IMR-90 (cell line): ENCODE measurements at places on chromosomes 1 and 21. TPM values are rescaled to one million over a fixed set of nuclear protein-coding genes. Genes with fewer than 3 reads are reported as not detected.

- no peaks in the 10 kb centered on the region for H3K36me3 ChIP-seq
- no peak for DNase-seq
- peak overlapping the region; percentile 66 for H3K4me3 ChIP-seq
These were observed 102.2 kb downstream of the CASZ1 start for GRCh38 chr1:10694274-10694632.

- H3K36me3 ChIP-seq = no peaks in the 10 kb centered on the region
- H3K4me1 ChIP-seq = peaks cover 15% of the 10 kb centered on the region
- no peaks in the 10 kb centered on the region for H3K27me3 ChIP-seq
- no peak overlapping the region for H3K4me3 ChIP-seq
- DNase-seq = peak; percentile 80
These were observed 20.0 kb upstream of the ZNF326 start for GRCh38 chr1:89974696-89975470.

- no peaks in the 10 kb centered on the region for H3K27me3 ChIP-seq
- peak; percentile 38 for DNase-seq
- H3K4me3 ChIP-seq = no peak overlapping the region
- peaks cover 8% of the 10 kb centered on the region for H3K4me1 ChIP-seq
- peaks cover 12% of the 10 kb centered on the region for H3K36me3 ChIP-seq
- no peak overlapping the region for H3K27ac ChIP-seq
These were observed 64.8 kb downstream of the PEX14 start for GRCh38 chr1:10539411-10540043.

- no peaks in the 10 kb centered on the region for H3K4me1 ChIP-seq
- no peak for DNase-seq
- H3K4me3 ChIP-seq = no peak overlapping the region
- H3K36me3 ChIP-seq = peaks cover 28% of the 10 kb centered on the region
- H3K27me3 ChIP-seq = no peaks in the 10 kb centered on the region
These were observed 26.0 kb downstream of the TRAPPC10 start for GRCh38 chr21:44038063-44038462.

DNA sequence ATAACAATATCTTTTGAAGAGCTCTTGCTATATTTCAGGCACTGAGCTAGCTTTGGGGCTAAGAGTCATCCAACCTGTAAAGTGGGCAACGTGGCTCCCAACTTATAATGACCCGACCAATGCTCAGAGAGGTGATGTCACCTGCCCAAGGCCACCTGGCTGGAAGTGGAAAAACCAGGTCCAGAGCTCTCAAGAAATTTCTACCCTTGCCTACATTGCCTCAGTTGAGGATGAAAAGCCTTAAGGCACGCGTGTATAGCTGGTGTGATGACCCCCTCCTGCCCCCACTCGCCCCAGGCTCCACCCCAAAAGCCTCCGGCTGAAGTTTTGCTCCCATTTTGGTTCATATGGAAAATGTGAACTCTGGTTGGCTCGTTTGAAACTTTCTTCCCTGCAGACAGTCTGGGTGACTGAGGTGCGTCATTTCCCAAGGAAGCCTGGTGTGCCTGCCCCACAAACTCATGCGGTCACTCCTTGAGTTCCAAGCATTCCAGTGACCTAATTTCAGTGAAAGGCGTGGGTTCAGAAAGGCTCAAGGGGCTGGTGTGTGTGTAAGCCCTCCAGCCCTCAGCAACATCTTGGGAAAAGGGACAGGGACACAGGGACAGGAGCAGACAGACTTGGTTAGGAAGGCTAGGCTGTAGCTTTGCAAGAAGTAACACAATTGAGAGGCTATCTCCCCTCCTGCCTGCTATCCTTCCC, 20.5 kb downstream of the HTR1D start:
- H3K36me3 ChIP-seq = no peaks in the 10 kb centered on the region
- peak overlapping the region; percentile 92 for H3K27ac ChIP-seq
- peak; percentile 98 for DNase-seq
- no peak overlapping the region for H3K4me3 ChIP-seq

DNA sequence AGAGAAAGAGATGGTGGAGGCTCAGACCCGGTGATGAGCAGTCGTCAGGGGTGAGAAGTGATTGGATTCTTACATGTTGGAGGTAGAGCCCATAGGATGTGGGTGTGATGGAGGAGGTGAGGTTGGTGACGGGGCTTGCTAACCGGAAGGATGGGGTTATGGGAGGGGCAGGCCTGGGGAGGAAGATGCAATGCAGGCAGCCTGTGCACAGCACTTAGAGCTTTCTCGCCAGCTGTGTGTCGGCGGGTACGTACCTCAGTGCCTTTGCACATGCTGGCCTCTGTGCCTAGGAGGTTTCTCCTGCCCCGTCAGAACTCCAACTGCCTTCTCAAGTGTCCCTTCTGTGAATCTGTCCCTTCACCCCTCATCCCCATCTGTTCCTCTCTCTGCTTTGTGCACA, 2.9 kb upstream of the BSND start:
- no peak overlapping the region for H3K27ac ChIP-seq
- no peak overlapping the region for H3K4me3 ChIP-seq
- no peaks in the 10 kb centered on the region for H3K36me3 ChIP-seq
- no peaks in the 10 kb centered on the region for H3K4me1 ChIP-seq
- no peak for DNase-seq

GRCh38 chr1:94796266-94796665, 23.9 kb upstream of the SLC44A3 start:
- DNase-seq = no peak
- no peak overlapping the region for H3K4me3 ChIP-seq
- no peak overlapping the region for H3K27ac ChIP-seq
- no peaks in the 10 kb centered on the region for H3K36me3 ChIP-seq
- no peaks in the 10 kb centered on the region for H3K27me3 ChIP-seq

DNA sequence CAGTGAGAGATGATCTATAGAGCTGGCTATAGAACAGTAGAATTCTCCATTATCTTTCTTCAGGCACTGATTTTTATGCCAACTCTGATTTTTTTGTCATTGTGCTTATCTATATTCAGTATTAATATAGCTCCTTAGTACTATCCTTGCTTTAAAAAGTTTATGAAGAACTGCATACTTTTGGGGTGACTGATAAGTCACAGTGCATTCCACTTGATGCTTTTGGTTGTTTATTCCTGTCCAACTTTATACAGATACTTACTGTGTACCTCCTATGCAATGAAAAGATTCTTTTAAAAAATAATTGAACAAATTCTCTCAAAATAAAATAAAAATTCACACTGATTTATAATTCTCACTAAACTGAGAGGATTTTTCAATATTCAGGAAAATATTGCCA, 71.6 kb downstream of the COL24A1 start:
- no peak overlapping the region for H3K4me3 ChIP-seq
- DNase-seq = peak; percentile 63
- peaks cover 3% of the 10 kb centered on the region for H3K4me1 ChIP-seq
- no peaks in the 10 kb centered on the region for H3K36me3 ChIP-seq

- no peaks in the 10 kb centered on the region for H3K27me3 ChIP-seq
- peak; percentile 16 for DNase-seq
- no peak overlapping the region for H3K27ac ChIP-seq
- no peak overlapping the region for H3K4me3 ChIP-seq
- no peaks in the 10 kb centered on the region for H3K4me1 ChIP-seq
- H3K36me3 ChIP-seq = no peaks in the 10 kb centered on the region
These were observed 77.4 kb downstream of the DIRAS3 start for GRCh38 chr1:67973051-67973450.

- H3K27me3 ChIP-seq = peaks cover 18% of the 10 kb centered on the region
- no peak overlapping the region for H3K27ac ChIP-seq
- DNase-seq = no peak
- no peaks in the 10 kb centered on the region for H3K36me3 ChIP-seq
These were observed 79.7 kb downstream of the SYT2 start for GRCh38 chr1:202630541-202630940.

- peaks cover 76% of the 10 kb centered on the region for H3K27me3 ChIP-seq
- H3K4me3 ChIP-seq = no peak overlapping the region
- H3K4me1 ChIP-seq = peaks cover 10% of the 10 kb centered on the region
- no peak overlapping the region for H3K27ac ChIP-seq
- H3K36me3 ChIP-seq = no peaks in the 10 kb centered on the region
These were observed 2.0 kb downstream of the GRHL3 start for GRCh38 chr1:24321126-24321525.

DNA sequence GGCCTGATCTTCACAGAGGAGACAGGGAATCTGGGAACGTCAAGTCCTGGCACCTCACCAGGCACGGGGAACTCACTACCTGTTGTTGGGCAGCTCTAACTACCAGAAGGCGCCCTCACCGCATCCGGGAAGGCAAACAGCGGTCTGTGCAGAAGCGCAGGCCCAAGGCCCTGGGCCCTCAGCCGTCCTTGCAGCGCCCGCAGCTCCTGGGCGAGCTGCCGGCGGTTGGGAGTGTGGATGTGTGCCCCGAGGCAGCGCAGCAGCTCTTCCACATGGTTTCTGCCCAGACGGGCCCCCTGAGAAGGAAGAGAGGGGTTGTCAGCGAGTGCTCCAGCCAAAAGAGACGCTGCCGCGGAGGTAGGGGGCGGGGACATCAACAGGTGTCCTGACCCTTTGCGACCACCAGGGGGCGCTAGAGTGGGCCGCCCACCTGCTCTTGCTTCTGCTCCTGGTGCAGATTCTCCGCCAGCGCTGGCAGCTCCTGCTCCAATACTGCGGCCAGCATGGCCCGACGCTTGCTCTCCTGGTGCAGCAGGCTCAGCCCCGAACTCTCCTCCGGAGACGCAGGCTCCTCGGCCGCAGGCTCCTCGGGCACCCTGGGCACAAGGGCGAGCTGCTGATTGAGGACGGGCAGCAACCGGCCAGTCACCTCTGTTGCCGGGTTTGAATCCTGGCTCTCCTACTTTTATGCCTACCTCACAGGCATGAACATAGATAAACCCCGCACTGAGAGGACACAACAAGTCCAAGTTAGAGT, 9.3 kb downstream of the MAP3K6 start:
- H3K4me3 ChIP-seq = no peak overlapping the region
- H3K4me1 ChIP-seq = no peaks in the 10 kb centered on the region
- H3K27me3 ChIP-seq = no peaks in the 10 kb centered on the region
- peak; percentile 32 for DNase-seq
- H3K27ac ChIP-seq = no peak overlapping the region

GRCh38 chr1:196143602-196144342, 464.5 kb downstream of the KCNT2 start:
- H3K27me3 ChIP-seq = no peaks in the 10 kb centered on the region
- H3K27ac ChIP-seq = no peak overlapping the region
- DNase-seq = no peak

GRCh38 chr21:26124421-26124833, 46.1 kb downstream of the APP start:
- H3K27me3 ChIP-seq = no peaks in the 10 kb centered on the region
- peak; percentile 67 for DNase-seq
- peaks cover 17% of the 10 kb centered on the region for H3K4me1 ChIP-seq
- H3K27ac ChIP-seq = no peak overlapping the region
- H3K36me3 ChIP-seq = no peaks in the 10 kb centered on the region

- no peaks in the 10 kb centered on the region for H3K27me3 ChIP-seq
- H3K4me3 ChIP-seq = no peak overlapping the region
- no peak overlapping the region for H3K27ac ChIP-seq
These were observed 73.0 kb upstream of the PTGS2 start for GRCh38 chr1:186753241-186753640.

DNA sequence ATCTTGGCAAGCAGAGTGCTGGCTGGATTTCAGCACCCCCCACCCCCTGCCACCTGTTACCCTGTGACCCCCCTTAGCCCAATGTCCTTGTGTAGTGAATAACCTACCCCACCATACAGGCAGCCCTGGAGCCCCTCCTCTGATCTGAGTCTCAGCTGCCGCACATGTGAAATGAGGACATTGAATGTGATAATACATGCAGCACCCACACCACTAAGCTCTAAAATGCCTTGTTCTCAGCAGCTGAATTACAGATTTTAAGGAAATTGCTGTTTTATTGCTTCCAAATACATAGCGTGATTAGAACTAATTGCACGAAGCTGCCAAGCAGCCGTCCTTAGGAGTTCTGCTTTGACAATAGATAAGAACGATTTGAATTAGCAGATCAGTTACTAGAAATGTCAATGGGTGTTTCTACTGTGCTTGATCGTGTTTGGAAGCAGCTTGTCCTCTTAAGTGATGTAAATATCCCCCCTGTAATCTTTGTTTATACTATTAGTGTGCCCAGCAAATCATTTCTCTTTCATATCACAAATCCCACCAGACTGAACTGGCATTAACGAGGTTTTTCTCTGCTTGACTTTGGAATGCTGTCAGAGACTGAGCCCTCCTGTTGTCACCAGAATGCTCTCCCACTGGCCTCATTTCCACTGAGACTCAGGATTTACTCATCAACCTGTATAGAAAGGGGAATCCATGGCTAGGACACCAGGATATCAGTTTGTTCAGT, 4.9 kb downstream of the SLAMF8 start:
- H3K27ac ChIP-seq = no peak overlapping the region
- H3K4me3 ChIP-seq = no peak overlapping the region
- no peaks in the 10 kb centered on the region for H3K36me3 ChIP-seq
- no peaks in the 10 kb centered on the region for H3K27me3 ChIP-seq
- peaks cover 2% of the 10 kb centered on the region for H3K4me1 ChIP-seq

- H3K27ac ChIP-seq = peak overlapping the region; percentile 77
- no peak overlapping the region for H3K4me3 ChIP-seq
- H3K27me3 ChIP-seq = no peaks in the 10 kb centered on the region
- peaks cover 36% of the 10 kb centered on the region for H3K4me1 ChIP-seq
These were observed 2.1 kb downstream of the GNAT2 start for GRCh38 chr1:109617291-109617801.

DNAH14 gene
- total RNA-seq = 2.7 and 9.2 TPM in 2 replicates

PGLYRP3 gene
- not detected in 2 replicates for total RNA-seq

SERTAD4 gene
- total RNA-seq = under 0.01 TPM in 2 replicates

TMIGD3 gene
- under 0.01 TPM in 1 of 2 replicates, not detected in the other for total RNA-seq

MPZL1 gene
- total RNA-seq = 81.7 and 87.3 TPM in 2 replicates

PDZK1IP1 gene
- not detected in 2 replicates for total RNA-seq

LEFTY1 gene
- not detected in 2 replicates for total RNA-seq

CLCA2 gene
- total RNA-seq = under 0.01 and 0.18 TPM in 2 replicates

LIN28A gene
- not detected in 2 replicates for total RNA-seq

ITLN2 gene
- total RNA-seq = not detected in 2 replicates

HES3 gene
- total RNA-seq = not detected in 2 replicates

CFAP107 gene
- total RNA-seq = not detected in 2 replicates
